ENCODE measurements at places on chromosomes 5 and 9. TPM values are rescaled to one million over a fixed set of nuclear protein-coding genes. Genes with fewer than 3 reads are reported as not detected.

GRCh38 chr9:131020388-131020787 lies 11.4 kb downstream of the LAMC3 start:
- DNase-seq = no peak

GRCh38 chr5:171907725-171908343 lies 98.6 kb downstream of the FBXW11 start:
- DNase-seq = no peak

GRCh38 chr9:111096051-111096450 lies 57.8 kb upstream of the LPAR1 start:
- no peak for DNase-seq

NFX1 gene
- 38.3 TPM for total RNA-seq

MIGA2 gene
- 21.8 TPM for total RNA-seq

LCN12 gene
- total RNA-seq = 0.71 TPM

Data from aorta (tissue), 5 donors.